ENCODE measurements at places on chromosomes 3 and 15. TPM values are rescaled to one million over a fixed set of nuclear protein-coding genes. Genes with fewer than 3 reads are reported as not detected.
A peak's percentile ranks its signal among the peaks of the same experiment; 100 is the strongest.

SLC24A5 gene
- 0.29 TPM for total RNA-seq

MORC1 gene
- total RNA-seq, result not detected

IMPG2 gene
- total RNA-seq, result under 0.01 TPM

TMEM44 gene
- total RNA-seq, result 19.0 TPM

SCN11A gene
- not detected for total RNA-seq

MYZAP gene
- total RNA-seq, result 0.24 TPM

PLA2G4D gene
- total RNA-seq, result not detected

DNA sequence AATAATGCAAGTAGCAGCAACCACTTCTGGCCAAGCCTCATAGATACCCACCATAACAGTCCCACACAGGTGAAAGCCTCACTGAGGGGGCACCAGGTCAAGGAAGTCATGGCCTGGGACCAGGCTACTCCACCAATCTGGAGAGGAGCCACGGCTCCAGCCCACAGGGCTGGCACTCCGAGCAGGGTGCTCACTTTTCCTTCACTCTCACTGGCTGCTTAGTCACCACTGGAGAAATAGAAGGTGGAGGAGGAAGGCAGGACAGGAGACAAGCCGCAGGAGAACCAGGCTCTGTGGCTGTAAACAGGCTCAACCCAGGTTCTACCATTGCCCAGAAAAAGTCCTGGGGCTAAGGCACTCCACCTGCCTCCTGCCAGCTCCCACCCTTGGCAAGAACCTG lies 1.2 kb downstream of the USP19 start:
- DNase-seq, result peak; percentile 58

DNA sequence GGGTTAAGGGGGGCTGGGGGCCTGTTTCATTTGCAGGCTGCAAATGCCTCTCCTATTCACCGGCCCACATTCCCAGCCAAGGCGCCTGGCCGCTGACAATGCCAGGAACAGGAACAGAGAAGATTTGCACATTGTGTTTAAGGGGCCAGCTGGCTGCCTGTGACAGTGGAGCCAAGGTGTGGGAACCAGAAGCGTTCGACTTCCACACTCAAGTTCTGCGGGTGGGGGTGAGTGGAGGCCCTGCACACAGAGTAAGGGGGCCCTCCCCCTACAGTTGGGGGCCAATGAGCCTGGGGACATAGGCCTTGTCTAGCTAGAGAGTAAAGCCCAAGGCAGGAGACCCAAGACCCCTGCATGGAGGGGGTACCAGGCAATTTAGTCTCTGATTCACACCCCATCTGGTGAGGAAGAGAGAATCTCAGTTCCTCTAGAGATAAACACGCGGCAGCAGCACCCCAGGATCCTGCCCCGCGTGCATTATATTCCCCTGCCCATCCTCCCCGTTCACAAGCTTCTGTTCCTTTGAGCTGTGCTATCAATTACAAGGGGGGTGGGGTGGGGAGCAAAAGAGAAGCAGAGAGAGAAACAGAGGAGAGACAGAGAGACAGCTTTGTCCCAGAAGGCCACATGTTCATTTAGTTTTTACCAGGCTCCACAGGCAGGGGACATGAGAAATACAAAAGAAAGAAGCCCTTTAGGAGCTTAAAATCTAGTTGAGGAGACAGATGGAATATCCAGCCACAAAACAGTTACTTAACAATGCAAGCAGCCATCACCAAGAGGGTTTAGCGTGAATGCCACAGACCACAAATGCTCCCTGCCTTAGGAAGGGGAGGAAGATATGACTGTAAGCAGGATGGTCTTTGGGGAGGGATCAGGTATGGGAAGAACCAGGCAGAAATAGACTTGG lies 9.2 kb downstream of the IGDCC3 start:
- DNase-seq, result no peak

DNA sequence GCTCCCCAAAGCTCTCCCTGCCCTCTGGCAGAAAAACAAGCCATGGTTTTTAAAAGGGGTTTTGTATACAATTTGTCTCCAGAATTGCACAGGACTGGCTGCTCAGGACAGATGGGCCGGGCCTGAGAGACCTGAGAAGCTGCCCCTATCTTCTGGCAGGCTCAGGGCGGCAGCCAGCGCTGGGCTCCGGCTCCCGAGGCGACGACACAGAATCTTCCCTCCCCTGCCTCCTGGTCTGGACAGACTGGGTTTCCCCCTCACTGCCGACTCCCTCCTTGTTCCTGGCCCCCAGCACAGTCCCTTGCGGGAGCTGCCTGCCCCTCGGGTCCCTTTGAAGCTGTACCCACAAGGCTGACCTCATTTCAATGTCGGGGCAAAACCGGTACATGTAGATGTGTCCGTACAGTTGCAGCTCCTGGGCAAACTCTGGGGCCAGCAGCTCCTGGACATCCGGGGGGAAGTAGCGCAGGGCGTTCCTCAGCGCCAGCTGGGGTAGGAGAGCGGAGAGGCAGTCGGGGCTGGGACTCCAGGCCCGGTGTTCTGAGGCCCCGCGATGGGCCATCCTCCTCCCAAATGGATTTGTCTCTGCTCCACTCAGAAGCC lies 7.2 kb downstream of the UROC1 start:
- DNase-seq, result no peak

DNA sequence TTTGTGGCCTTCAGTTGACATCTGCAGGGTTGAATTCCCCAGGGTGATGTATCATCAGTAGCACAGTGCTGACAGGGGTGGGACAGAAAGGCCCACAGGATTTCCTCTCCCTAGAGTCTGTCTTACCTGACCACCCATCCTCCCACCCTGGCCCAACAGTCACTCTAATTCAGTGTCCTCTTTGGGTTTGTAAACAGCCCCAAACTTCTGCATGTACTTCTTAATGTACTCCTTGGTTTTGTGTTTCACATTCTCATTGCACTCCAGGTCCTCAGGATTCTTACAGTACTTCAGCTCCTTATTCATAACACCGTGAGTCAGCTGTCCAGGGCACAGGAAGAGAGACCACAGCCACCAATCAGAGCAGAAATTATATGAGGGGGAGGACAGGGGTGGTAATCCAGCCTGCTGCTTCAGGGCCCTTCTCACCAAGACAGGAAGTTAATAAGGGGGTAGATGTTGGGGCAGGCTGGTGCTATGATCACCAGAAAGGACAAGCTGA lies 37.5 kb downstream of the NBEAL2 start:
- peak; percentile 88 for DNase-seq

DNA sequence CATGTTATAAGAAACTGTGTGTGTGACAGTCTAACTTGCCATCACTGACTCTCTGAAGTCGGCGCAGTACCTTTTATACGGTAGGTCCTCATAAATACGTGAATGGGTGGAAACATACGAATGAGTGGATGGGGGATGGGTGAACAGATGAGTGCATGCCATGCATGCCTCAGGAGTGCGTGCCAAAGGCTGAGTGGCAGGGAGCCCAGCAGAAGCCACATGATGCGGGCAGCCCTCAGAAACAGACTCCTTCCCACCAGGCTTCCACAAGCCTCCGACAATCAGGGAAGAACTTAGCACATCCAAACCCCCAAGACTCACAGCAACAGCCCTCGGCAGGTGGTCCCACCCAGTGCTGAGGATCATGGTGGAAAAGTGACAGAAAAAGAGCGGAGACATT lies 16.7 kb downstream of the HCN4 start:
- no peak for DNase-seq

- peak; percentile 53 for DNase-seq
These were observed 47.7 kb upstream of the GRIP2 start for GRCh38 chr3:14587740-14588360.

DNA sequence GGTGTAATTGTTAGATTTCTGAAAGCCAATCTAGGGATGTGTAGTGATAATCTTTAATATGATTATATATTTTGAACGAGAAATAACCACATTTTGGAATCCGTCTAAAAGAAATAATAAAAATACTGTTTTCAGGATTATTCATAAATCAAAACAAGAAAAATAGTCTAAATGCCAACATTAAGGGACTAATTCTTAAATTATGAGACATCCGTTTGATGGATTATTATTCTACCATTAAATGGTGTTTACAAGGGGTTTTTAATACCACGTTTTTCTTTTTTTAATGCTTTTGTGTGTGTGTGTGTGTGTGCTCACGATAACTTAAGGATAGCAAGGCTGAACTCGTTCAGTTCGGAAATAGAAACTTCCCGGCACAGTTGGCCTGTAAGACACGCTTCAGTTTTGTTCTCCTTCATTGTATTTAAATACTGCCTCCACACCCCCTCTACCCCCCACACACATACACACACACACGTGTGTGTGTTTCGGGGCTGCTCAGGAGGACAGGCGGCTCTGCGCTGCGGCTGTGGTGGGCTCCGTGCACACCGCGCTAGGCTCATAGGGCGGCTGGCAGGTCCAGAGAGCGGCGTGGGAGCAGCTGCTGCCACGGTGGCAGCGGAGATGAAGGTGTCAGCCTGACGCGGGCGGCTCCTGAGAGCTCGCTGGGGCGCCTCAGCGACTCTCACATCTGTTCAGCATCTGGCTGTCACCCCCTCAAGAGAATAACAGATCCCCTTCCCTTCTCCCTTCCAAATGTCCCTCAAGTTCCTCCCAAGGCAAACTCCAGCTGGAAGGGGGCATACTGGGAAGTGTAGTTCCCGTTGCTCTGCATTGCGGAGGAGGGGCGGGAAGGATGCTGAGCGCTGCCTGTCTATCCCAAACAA lies 23.0 kb upstream of the ANP32A start:
- peak; percentile 21 for DNase-seq

DNA sequence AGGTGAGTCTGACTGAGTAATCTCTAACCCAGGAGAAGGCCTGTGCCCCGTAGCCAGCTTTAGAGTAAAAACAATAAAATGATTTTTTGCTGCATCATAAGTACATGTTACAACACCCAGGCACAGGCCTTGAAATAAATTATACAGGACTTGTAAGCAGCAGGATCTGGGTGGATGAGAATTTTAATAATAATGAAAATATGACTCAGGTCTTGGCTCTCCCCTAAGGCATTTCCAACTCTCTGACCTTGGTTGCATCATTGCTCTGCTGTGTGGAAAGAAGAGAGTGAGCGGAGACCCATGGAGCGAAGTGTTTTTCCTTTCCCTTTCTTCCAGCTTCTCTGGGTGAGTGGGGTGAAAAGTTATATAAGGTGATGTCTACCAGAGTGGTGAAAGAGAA lies 44.6 kb downstream of the EOMES start:
- peak; percentile 80 for DNase-seq

DNA sequence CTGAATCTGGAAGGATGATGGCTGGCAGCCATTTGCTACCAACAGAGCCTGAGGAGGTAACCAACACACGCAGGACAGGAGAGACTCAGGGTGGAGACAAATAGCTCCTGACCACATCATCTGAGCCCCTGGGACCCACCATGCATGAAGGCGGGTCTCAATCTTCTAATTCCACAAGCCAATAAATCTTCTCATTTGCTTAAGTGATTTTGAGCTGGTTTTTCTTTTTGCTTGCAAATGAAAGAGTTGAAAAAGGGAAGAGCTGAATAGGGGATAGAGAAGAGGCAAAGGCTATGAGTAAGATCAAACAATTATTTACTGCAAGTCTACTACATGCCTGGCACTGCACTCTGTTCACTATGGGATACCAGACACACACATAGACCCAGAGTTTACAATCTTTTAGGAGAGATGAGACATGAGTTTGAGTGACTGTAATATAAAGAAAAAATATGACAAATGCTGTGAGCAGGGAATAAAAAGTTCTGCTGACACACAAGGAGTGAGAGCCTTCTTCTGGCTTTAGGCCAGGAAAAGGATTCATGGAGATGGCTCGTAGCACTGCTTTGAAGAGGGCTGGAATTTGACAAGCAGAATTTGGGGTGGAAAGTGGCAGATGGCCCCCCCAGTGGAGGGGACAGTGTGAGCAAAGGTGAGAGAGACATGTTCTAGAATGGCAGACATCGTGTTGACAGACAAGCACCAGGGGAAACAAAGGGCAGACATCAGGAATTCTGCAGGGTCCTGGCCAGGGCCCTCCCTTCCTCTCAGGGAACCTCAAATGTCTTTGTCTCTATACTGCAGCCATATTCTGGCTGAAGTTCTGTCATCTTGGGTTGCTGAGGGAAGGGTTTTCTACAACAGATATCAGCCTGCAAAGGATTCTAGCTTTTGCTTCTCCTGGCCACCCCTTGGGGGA lies 69.8 kb upstream of the WNT5A start:
- peak; percentile 39 for DNase-seq

DNA sequence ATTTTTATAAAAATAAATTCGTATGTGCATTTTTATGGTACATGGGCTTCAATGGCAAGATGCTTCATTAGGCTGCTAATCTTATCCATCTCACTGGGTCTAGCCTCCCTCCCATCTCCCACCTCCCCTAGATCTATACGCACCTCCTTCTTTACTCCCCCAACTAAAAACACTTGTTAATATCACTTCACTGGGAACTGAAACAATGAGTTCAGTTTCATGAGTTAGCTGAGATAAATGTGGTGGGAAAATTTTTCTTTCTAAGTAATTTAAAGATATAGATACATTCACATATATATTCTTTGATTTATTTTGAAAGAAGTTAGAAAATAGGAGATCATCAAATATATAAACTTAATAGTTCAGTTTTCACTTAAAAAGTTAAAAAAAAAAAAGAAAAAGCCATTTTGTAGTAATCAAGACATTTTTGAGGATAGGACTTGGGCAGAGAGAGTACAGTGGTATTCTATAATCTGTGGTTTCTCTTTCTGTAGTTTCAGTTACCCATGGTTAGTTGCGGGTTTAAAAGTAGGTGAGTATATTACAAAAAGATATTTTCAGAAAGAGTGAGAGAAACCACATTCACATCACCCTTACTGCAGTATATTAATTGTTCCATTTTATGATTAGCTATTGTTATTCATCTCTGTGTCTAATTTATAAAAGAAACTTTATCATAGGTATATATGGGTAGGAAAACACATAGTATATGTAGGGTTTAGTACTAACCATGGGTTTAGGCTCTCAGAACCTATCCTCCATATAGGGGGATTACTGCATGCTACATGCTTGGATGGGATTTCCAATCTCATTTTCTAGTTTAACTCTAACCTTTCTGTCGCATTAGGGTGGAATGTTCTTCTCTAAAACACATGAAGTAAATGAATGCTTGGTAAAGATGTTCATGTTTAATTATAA lies 316.0 kb upstream of the CBLB start:
- no peak for DNase-seq

- DNase-seq, result peak; percentile 72
These were observed 570.9 kb upstream of the IL12A start for GRCh38 chr3:159417761-159418160.

DNA sequence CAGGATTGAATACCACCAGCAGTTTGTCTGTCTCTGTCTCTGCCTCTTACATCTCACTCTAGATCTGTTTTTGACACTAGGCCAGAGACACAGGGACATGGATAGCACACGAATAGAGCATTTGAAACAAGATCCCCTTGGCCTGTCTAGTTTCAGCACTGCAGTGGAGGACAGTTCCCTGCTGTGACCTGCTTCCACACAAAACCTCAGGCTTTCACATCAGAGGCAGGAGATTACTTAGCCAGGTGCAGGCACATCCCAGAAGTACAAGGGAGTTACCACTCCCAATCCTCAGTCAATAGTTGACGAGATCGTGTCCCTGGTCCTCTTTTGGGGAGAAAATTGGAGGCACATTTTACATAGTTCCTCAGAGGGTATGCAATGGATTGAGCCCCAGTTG lies 34.0 kb upstream of the CCK start:
- peak; percentile 45 for DNase-seq

Measured in RPMI7951 (cell line).